ENCODE measurements at places on chromosomes 7 and 10.

DNA sequence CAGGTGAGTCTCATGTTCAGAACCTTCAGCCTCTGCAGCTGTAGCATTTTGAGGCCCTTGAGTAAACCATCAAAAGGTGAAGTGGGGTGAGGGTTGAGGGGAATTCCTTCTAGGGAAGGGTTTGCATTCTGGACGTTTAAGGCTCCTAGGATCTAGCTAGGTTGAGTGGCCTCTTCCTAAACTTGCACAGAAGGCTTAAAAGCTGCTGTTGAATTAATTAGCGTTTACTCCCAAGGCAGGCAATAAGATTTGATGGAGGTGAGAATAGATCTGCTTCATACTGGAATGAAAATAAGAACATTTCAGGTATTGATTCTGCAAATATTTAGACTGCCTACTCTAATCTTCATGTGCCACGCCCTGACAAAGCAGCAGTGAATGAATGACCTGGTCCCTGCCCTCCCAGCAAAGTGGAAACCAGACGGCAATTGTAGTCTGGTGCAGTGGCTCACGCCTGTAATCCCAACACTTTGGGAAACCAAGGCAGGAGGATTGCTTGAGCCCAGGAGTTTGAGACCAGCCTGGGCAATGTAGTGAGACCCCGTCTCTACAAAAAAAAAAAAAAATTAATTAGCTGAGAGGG, 11.4 kb upstream of the KPNA7 start:
- DNase-seq: no peak

- no peak for DNase-seq
Observed at GRCh38 chr10:114634609-114634979, 23.5 kb downstream of the ABLIM1 start.

- no peak for DNase-seq
Observed at GRCh38 chr7:114956702-114957101, 34.8 kb downstream of the MDFIC start.

DNA sequence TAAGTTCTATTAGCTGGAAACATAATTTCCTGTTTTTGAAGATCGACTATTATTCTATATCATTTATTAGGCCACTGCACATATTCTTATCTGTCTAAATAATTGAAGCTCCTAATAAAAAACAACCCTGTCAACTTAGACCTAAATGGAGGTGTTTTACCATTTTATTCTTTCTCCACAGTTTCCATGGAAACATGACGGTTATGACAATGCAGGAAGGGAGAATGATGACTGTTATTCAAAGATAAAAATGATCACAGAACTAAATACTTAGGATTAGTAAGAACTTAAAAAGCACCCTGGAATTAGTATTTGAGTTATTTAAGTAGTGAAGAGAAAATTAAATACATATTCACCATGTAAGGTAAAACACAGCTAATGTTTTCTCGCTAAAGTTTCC, 119.9 kb upstream of the DKK1 start:
- DNase-seq: no peak

DNA sequence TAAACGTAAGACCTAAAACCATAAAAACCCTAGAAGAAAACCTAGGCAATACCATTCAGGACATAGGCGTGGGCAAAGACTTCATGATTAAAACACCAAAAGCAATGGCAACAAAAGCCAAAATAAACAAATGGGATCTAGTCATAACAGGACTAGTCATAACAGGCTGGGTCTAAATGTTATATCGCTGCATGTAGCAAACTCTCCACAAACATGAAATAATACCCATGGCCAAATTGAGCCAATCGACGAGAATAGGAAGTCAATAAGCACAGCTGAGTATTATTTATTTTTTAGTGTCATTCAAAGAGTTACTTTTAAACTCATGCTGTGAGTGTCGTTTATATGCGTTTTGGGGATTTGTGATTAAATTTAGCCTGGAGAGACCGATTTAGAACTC, 225.1 kb downstream of the TFEC start:
- no peak for DNase-seq

DNA sequence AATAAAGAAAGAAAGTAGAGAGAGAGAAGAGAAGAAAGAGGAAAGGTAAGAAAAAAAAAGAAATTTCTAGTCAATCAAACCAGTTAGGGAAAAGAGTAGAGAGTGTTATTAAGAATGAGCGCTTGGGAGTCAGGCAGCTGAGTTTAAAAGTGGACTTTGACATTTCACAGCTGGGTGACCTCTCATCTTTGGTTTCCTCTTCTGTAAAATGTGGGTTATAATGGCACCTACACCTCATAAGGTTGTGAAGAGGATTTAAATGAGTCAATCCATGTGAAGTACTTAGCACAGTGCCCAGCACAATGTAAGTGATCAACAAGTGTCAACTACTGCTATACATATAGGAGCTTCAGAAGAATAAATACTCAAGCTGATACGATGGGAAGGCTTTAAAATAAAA, 12.2 kb downstream of the HOXA1 start:
- DNase-seq: no peak

DNA sequence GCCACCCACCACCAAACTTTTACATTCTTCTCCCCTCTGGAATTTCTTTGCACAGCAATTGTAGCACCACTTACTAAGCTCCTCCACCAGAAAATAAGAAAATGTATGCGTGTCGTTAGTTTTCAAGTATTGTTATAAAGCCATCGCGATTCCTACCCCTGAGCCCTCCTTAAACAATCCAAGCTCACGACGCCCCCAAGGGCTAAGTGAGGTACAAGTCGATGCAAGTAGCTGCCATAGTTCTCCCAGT, 1.3 kb downstream of the FRAT2 start:
- DNase-seq: no peak

DNA sequence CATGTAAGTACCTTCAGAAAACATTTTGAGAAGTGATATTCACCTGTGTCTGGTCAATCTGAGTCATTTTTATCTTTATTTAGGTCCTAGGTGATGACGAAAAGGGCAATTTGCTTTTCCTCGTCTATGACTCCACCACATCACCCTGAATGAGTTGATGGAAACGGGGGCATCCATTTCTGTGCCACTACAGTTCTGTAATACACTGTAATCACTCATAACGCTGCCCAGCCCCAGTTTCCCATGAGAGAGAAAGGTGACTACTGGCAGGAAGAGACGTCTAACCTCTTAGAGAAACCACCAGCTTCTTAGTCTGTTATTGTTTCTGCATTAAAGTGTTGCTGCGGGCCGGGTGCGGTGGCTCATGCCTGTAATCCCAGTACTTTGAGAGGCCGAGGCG, 205.3 kb upstream of the MKLN1 start:
- DNase-seq: no peak

- no peak for DNase-seq
Observed at GRCh38 chr7:112226701-112227276, 20.3 kb downstream of the ZNF277 start.

GRCh38 chr10:11702264-11702663, 39.9 kb upstream of the ECHDC3 start:
- DNase-seq: no peak

DNA sequence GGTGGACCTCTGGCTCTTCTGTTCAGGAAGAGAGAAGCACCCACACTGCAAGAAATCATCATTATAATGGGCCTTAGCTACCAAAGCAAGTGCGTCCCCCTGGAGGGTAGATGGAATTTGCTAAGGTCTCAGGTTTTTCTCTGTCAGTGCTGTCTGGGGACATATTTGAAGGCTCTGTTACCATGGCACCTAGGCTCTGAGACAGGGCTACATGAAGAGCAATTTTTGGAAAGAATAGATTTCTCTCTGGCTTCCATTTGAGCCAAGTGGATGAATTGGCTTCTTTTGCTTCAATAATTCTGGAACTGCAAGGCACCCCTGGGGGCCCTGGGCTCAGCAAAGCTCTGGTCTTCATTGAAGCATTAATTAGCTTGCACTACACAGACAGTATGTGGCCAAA, 349.1 kb upstream of the GALNT17 start:
- no peak for DNase-seq

- no peak for DNase-seq
Observed at GRCh38 chr10:80598084-80598798, 60.5 kb downstream of the SH2D4B start.
